Stimulated activated CD8-positive, alpha-beta memory T cell treated with anti-CD3 and anti-CD28 coated beads, Interleukin-15, amount 100 ng/mL, for 24 hours (primary cell): ENCODE measurements at places on chromosomes 16 and 17.

DNA sequence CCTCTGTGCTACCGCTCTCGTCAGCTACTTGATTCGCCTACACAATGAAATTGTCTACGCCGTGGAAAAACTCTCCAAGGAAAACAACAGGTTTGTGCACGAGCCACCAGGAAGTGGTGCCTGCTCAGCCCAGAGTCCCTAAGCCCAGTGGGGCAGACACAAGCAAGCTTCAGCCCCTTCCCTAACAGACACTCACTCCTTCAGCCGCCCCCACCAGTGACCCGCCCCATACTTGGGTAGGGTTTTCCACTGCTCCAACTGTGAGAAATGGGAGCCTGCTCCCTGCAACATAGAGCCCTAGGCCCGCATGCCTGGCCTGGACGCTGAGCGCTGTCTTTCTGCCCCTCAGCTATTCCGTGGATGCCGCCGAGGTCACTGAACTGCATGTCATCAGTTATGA, 28.6 kb upstream of the ENDOV start:
- DNase-seq = no peak

DNA sequence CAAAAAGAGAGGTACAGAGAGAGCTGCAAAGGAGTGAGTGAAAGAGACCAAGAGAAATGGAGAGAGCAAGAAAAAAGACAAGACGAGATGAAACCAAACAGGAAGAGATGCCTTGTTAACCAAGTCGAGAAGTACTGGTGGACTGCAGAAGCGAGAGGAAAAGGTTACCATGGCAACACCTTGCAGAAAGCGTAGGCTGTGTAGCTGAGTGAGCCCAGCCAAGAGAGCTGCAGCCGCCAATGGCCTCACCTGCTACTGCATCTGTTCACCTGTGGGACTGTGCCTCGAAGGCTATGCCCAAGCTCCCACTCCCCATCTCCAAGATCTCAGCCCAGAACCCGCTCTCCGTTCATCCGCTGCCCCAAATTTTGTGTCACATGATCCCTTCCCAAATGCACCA, 161.3 kb downstream of the SLC39A11 start:
- DNase-seq = no peak

- no peak for DNase-seq
Observed at GRCh38 chr17:69592692-69593350, 178.3 kb downstream of the MAP2K6 start.

DNA sequence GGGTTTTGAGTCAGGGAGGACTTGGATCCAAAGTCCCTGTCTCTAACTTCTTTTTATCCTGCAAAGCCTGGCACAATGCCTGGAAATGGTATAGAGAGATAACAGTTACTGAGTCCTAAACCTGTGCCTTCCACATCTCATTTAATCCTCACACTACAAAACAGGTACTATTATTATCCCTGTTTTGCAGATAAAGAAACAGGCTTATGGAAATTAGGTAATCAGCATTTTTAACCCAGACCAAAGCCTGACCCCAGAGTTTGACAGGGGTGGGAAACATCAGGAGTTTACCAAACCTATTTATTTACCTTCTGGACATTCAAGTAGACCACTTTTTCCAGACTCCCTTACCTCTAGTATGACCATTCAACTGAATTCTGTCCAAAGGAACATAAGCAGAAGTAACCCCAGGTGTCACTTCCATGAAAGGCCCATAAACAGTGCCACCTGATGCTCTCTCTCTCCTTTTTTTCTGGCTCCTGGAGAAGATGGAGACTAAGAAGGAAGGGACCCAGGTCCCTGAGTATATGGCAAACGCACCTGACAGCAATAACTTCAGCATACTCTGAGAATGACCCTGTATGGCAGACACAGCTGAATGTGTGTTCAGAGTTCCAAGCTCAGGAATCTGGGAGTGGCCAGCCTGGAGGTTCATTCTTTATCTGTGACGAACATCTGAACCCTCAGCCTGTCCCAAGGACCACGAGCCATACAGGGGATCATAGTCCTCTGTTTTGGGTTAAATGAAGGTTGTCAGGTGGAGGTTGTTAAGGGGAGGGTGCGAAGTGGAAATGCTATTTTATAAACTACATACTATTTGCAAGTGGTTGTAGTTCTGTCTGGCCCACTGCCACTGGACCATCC, 62.7 kb downstream of the HLF start:
- no peak for DNase-seq

DNA sequence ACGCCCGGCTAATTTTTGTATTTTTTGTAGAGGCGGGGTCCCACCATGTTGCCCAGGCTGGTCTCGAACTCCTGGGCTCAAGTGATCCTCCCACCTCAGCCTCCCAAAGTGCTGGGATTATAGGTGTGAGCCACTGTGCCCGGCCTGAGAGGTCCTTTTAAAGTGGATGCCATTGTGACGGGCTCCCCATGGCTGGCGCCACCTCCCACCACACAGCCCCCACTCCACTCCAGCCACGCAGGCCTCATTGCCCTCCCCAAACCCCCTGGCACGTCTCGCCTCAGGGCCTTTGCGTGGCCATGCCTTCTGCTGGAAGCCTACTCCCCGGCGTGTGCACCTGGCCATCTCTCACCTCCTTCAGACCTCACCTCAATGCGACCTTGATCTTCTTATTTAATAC, 11.9 kb upstream of the KDM6B start:
- no peak for DNase-seq
